ENCODE measurements at places on chromosomes 2 and 18. TPM values are rescaled to one million over a fixed set of nuclear protein-coding genes. Genes with fewer than 3 reads are reported as not detected.

DNA sequence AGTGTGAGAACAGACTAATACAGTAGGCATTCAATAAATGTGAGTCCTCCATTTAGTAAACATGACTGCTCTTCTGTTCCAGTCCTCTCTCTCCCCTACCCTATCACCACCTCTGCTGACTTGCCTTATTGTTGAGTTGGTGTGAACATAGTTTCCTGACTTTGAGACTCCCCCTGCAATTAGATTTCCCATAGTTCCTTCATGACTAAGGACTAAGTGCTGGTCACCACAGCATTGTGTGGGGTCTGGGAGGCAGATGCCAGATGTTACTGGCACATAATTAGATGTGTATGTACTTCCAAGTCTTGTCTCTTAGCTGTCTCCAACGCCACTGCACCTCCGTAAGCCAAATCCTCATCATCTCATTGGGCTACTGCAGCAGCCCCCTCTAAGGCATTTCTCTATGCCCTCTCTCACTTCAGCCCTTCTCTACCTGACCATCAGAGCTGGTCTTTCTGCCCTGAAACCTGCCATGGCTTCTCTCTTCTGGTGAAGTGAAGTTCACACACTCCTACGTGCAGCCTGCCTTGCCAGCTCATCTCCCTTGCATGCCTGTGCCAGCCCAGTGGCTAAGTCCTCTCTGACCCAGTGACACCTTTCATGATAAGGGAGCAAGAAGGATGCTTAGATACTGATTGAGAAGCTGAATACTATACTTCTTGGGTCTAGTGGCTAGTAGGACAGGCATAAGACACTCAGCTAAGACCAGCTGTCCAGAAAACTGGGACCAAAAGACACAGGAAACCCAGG, 81.6 kb upstream of the ALPP start:
- DNase-seq: no peak
- H3K4me3 ChIP-seq: no peak overlapping the region
- no peaks in the 10 kb centered on the region for H3K27me3 ChIP-seq
- peaks cover 7% of the 10 kb centered on the region for H3K4me1 ChIP-seq
- H3K36me3 ChIP-seq: no peaks in the 10 kb centered on the region

DNA sequence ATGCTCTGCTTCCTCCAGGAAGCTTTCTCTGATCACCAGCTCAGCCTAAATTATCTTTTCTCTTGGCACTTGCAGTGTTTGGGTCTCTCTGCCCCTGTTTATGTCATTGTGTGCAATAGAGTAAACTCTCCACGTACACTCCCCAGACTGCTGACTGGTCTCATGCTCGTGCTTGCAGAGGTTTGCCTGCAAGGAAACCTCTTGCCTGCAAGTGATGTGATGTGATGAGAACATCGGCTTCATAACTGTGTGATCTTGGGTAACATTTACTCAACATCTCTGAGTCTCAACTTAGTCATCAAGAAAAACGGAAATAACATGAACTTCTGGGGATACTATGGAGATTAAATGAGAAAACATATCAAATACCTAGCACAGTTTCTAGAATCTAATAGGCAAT, 92.3 kb downstream of the BIN1 start:
- H3K27me3 ChIP-seq: no peaks in the 10 kb centered on the region
- H3K27ac ChIP-seq: no peak overlapping the region
- no peak overlapping the region for H3K4me3 ChIP-seq
- no peaks in the 10 kb centered on the region for H3K36me3 ChIP-seq
- H3K4me1 ChIP-seq: peaks cover 4% of the 10 kb centered on the region
- no peak for DNase-seq

DNA sequence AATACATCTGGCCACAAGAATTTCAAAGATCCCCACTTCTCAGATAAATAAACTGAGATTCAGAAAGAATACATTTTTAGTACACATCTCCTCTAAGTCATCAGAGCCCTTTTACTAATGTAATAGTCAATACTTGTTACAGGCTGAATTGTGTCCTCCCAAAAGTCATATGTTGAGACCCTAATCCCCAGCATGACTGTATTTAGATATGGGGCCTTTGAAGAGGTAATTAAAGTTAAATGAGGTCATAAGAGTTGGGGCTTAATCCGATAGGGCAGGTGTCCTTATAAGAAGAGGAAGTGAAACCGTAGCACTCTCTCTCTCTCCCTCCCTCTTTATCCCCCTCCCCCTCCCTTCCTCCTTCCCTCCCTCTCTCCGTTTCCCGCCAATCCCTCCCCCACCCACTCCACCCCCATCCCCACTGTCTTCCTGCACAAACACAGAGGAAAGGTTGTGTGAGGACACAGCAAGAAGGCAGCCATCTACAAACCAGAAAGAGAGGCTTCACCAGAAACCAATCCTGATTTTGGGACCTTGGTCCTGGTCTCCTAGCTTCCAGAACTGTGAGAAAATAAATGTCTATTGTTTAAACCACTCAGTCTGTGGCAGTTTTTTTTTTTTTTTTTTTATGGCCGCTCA, 66.6 kb upstream of the ZNF397 start:
- H3K4me3 ChIP-seq: no peak overlapping the region
- no peaks in the 10 kb centered on the region for H3K27me3 ChIP-seq
- H3K4me1 ChIP-seq: peaks cover 16% of the 10 kb centered on the region
- H3K36me3 ChIP-seq: no peaks in the 10 kb centered on the region

GRCh38 chr2:68121873-68122679, 35.6 kb upstream of the PNO1 start:
- no peaks in the 10 kb centered on the region for H3K36me3 ChIP-seq
- no peaks in the 10 kb centered on the region for H3K4me1 ChIP-seq
- H3K4me3 ChIP-seq: no peak overlapping the region
- no peak overlapping the region for H3K27ac ChIP-seq

DNA sequence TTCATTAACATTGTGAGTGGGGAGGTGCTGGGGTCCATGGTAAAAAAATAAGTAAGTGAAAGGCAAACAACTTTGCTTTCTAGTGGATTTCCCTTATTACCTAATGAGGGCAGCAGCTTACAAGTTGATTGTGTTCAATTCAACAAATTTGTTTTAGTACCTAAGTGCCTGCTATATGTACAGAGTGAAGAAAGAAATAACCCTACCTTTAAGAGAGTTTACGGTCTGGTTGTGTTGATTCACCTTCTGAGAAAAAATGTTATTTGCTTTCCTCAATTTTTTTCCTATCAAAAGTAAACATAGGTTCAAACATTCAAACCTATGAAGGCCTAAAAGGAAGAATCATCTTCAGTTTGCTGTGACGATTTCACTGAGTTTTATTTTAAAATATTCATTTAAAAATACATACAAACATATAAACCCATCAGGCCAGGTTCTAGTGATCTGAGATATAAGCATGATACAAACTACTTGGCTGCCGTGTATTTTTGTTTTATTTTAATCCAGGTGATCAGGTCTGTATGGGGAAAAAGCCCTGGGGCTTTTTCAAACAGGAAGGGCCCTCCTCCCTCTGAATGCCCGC, 1.5 kb upstream of the SPTBN1 start:
- peaks cover 10% of the 10 kb centered on the region for H3K27me3 ChIP-seq
- H3K4me1 ChIP-seq: peaks cover 19% of the 10 kb centered on the region
- H3K27ac ChIP-seq: no peak overlapping the region
- no peak for DNase-seq

DNA sequence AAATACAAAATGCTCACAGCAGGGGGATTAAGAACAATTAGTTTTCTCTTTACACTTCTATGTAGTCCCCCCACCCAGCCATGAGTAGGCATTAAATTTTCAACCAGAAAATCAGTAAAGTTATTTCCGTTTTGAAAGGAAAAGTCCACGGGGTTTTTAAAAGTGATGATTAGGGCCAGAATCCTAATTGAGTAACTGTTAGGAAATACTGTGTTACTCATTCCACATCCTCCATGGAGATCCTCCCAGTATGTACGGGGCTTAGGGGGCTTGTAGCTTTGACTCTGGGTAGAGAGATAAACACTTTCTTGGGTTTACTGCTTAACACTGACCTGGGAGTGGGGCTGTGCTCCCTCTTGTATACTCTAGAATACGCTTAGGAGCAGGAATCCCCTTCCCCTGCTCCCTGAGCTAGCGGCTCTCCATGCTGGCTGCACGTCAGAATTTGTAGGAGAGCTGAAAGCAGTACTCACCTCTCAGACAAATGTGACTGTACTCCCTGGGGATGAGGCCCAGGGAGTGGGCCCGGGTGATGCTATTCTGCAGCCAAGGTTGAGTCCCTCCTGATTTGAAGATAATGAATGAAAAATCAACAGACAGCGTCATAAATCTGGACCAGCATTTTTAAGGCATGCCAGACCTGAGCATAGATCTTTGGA, 100.5 kb downstream of the SLC4A3 start:
- H3K36me3 ChIP-seq: no peaks in the 10 kb centered on the region
- H3K4me3 ChIP-seq: no peak overlapping the region
- H3K4me1 ChIP-seq: peaks cover 10% of the 10 kb centered on the region
- H3K27me3 ChIP-seq: no peaks in the 10 kb centered on the region

- no peak overlapping the region for H3K27ac ChIP-seq
- H3K4me3 ChIP-seq: no peak overlapping the region
- no peaks in the 10 kb centered on the region for H3K36me3 ChIP-seq
- no peak for DNase-seq
These were observed 219.6 kb downstream of the ETAA1 start for GRCh38 chr2:67616749-67617148.

- H3K27me3 ChIP-seq: no peaks in the 10 kb centered on the region
- H3K4me3 ChIP-seq: no peak overlapping the region
- DNase-seq: no peak
- H3K4me1 ChIP-seq: no peaks in the 10 kb centered on the region
- H3K27ac ChIP-seq: no peak overlapping the region
These were observed 132.0 kb upstream of the CCDC195 start for GRCh38 chr2:224847961-224848850.

ARID5A gene
- total RNA-seq: 7.1 TPM

HOXD8 gene
- not detected for total RNA-seq

GALNT14 gene
- total RNA-seq: 10.4 TPM

Data from GM23338 (cell line).